Fibroblast of skin of left quadriceps (primary cell): ENCODE measurements at places on chromosomes 6 and 20.

DNA sequence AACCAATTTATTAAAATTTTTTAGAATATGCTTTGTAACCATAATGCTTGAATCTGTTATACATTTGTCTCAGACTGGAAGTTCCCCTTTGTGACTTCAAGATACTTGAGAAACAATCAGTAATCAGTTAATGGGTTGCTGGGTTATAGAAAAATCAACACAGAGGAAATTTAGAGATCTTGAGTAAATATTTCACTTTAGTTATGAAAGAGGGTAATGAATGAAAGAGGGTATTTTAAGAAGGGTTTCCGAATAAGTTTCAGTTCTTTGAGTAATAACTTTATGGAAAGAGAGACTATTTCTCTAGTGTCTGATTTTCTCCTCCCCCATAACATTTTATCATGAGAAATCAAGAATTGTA lies 21.4 kb downstream of the ZFAND3 start:
- no peak for DNase-seq

DNA sequence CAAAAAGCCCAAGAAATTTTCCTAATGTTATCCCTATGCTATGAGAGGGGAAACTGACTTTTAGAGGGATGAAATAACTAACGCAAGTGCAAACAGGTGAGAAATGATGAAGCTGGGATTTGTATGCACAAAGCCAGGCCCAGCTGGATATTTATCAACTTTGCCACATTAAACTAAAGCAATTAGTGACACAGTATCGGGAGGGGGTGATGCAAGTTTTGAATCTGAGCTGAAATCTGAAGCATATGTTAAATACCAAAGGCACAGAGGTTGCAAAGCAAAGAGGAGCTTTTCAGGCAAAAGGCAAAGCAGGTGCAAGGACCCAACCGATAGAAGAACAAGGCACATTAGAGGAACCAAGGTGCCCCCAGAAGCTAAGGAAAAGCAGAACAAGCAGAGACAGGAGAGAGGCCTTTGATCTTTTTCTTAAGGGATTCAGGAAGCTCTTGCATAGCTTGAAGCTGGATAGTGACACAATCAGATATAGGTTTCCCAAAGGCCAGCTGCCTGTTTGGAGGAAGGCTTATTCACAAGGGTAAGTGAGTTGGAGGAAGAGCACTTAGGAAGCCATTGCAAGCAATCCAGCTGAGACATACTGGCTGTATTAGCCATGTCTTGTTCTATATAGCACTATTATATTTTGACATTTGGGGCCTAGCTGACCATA lies 207.5 kb downstream of the HIVEP2 start:
- DNase-seq = peak; percentile 49

DNA sequence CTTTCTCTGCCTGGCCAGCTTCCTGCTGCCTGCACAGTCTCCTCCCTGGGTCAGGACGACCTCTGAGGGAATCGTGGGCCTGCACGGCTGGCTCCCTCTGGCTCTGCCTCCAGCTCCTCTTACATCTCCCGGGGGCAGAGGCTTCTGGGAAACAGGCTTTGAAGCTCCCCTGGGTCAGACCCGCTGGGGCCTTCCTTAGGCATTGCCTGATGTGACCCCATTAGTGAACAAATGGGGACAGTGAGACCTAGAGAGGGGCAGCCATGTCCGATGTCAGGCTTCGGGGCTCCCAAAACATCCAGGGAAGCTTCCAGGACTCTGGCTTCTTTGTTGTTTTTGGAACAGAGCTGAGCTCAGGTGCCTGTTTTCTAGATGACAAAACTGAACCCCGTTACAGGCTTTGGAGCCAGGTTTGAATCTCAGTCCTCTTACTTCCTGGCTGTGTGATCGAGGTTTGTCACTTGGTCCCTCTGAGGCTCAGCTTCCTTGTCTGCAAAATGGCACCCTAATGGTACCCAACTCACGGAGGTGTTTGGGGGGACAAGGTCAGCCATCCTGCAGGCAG lies 94.3 kb downstream of the CEBPB start:
- no peak for DNase-seq

DNA sequence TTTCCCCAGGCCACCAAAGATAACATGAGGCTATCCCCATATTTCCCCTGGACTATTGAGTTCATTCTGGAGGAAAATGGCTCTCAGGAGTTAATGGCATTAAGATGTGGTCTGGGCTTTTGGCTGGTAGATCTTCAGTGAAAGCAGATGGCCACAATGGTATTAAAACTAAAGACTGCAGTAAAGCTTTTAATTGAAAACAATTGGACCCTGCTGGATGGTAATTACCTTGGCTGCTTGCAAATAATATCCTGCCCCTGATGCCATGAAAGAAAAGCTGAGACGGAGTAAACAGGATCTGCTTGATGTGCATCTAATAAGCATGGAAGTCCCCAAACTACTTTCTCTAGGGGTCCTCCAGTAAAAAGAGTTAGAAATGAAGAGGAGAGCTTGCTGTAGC lies 255.8 kb downstream of the QKI start:
- DNase-seq = no peak

GRCh38 chr6:12392490-12392889 lies 102.3 kb downstream of the EDN1 start:
- DNase-seq = no peak

DNA sequence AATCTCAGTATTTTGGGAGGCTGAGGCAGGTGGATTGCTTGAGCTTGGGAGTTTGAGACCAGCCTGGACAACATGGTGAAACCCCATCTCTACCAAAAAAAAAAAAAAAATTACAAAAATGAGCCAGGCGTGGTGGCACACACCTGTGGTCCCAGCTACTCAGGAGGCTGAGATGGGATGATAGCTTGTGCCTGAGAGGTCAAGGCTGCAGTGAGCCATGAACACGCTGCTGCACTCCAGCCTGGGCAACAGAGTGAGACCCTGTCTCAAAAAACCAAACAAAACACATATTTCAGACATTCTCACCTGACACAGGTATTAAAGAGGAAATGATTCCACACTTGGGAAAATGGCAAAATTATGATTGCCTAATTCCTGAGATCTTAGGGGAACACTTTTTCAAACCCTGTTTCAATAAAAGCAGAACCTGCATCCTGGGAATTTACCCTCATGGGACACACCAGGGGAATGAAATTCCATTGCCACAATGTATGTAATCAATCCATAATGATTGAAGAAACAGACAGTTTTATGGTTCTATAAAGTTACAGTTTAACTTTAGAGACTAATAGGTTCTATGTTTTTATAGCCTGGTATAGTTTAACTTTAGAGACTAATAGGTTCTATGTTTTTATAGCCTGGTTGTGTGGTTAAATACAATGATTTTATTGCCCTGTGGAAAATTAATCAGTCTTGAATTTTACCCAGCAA lies 29.6 kb upstream of the DNAAF9 start:
- no peak for DNase-seq

DNA sequence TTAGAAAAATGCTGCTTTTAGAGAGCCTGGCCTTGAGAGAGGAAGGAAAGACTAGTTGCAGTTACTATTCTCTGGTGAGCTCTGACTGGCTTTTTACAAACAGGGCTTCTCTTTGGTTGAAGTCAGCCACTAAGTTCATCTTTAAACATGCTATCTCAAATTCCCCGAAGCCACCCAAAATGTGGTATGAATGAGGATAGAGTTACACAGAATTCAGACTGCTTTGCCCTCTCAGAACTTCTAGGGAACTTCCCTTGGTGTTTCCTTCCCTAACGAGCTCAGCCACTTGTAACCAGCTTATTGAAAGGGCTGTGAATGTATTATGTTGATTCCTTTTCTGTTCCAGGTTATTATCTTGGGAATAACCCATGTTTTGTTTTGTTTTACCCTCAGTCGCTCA lies 73.5 kb downstream of the EFHC1 start:
- DNase-seq = no peak

- DNase-seq = no peak
Observed at GRCh38 chr6:111015389-111016124, 33.7 kb downstream of the RPF2 start.

DNA sequence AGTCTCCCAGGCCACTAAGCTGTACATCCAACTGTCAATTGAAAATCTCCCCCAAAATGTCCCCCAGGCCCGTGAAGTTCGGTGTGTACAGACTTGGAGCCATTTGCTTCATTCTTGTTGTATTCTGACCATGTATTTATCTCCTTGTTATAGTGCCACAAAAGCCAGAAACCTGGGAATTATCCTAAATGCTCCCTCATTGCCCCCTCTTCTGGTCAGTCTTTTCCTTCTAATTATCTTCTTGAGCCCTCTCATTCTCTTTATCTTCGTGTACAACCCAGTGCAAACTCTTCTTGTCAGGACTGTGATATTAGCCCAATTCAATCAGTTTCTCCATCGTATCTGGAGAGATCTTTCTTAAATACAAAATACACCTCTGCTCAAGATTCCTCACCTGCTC lies 64.7 kb downstream of the RFX6 start:
- DNase-seq = no peak

- DNase-seq = peak; percentile 62
Observed at GRCh38 chr6:56091159-56091869, 156.1 kb downstream of the COL21A1 start.

- DNase-seq = no peak
Observed at GRCh38 chr6:55674672-55675071, 95.7 kb upstream of the HMGCLL1 start.

GRCh38 chr20:53763707-53764414 lies 170.2 kb upstream of the ZNF217 start:
- DNase-seq = no peak

GRCh38 chr20:62551407-62552323 lies 75.9 kb upstream of the GATA5 start:
- no peak for DNase-seq

GRCh38 chr20:15613530-15613929 lies 959.7 kb downstream of the KIF16B start:
- DNase-seq = no peak

- DNase-seq = no peak
Observed at GRCh38 chr20:13102694-13103093, 93.9 kb downstream of the SPTLC3 start.

- DNase-seq = no peak
Observed at GRCh38 chr20:42005211-42005610, 387.0 kb upstream of the CHD6 start.

GRCh38 chr6:38603966-38604365 lies 35.8 kb downstream of the BTBD9 start:
- DNase-seq = no peak

GRCh38 chr6:112148103-112148502 lies 60.7 kb downstream of the FAM229B start:
- no peak for DNase-seq

GRCh38 chr6:16313732-16314131 lies 75.3 kb downstream of the GMPR start:
- no peak for DNase-seq

DNA sequence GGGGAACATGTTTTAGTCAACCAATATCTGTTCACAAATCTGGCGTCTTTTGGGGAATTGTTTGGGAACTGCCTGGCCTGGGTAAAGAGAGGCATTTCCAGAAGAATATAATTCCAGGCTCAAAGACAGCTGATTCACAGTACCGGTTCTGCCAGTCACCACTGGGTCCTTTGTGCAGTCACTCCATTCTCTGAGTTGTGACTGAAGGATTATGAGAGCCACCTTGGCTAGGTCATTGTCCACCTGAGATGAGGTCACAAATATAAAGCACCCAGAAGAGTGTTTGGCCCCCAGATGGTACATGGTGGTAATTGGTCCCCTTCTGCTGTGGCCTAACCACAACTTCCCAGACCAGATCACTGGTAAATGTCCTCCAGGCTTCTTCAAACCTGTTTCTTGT lies 121.0 kb upstream of the SPACA1 start:
- DNase-seq = no peak

- no peak for DNase-seq
Observed at GRCh38 chr6:47630587-47630986, 67.8 kb upstream of the ADGRF4 start.

DNA sequence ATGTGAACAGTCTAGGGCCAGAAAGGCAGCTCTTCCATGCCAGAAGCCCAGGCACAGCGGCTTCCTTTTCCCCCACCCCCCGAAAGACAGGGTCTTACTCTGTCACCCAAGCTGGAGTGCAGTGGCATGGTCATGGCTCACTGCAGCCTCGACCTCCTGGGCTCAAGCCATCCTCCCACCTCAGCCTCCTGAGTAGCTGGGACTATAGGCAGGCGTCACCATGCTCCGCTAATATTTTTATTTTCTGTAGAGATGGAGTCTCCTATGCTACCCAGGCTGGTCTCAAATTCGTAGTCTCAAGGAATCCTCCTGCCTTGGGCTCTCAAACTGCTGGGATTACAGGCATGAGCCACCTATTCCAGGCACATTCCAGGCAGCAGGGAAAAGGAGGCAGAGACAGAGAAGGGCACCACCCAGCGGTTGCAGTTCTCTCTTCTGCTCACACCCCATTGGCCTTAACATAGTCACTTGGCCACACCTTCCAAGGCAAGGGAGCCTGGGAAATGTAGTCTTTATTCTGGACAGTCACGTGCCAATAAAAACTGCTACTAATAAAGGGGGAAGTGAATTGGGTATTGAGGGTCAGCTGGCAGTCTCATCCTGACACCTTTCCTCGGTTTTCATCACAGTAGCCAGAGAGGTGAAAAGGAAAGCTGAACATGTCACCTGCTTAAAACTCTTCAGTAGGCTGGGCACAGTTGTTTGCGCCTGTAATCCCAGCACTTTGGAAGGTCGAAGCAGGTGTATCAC lies 205.9 kb downstream of the ZMYND8 start:
- peak; percentile 59 for DNase-seq

GRCh38 chr20:57662456-57663240 lies 42.4 kb upstream of the ZBP1 start:
- no peak for DNase-seq

DNA sequence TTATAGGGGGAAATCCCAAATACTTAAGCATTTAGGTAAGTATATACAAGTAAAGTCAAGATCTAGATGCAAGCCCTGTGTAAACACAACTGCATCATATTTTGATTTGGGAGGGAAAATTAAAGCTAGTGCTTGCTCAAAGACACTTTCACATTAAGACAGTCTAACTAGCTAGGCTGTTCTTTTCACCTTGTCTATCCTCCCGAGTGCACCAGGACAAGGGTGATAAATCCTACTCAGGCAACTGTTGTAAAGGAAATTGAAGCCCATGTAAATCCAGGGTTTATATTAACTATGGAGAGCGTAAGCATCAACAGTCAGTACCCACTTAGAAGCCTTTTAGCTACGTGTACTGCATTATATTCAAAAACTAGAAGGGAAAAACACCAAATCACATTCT lies 19.3 kb upstream of the BACH2 start:
- no peak for DNase-seq

- DNase-seq = no peak
Observed at GRCh38 chr6:5507131-5507681, 245.9 kb downstream of the FARS2 start.

GRCh38 chr6:21961226-21961625 lies 335.6 kb downstream of the PRL start:
- no peak for DNase-seq

- DNase-seq = no peak
Observed at GRCh38 chr20:8994045-8994444, 74.8 kb upstream of the PLCB4 start.

GRCh38 chr6:36128073-36128472 lies 2.2 kb upstream of the MAPK13 start:
- DNase-seq = no peak

- no peak for DNase-seq
Observed at GRCh38 chr20:50286174-50286511, 95.5 kb downstream of the CEBPB start.

- DNase-seq = no peak
Observed at GRCh38 chr20:15491575-15491974, 1081.7 kb downstream of the KIF16B start.
